Activated CD4-positive, CD25-positive, alpha-beta regulatory T cell (primary cell): ENCODE measurements at places on chromosomes 5 and 9.

DNA sequence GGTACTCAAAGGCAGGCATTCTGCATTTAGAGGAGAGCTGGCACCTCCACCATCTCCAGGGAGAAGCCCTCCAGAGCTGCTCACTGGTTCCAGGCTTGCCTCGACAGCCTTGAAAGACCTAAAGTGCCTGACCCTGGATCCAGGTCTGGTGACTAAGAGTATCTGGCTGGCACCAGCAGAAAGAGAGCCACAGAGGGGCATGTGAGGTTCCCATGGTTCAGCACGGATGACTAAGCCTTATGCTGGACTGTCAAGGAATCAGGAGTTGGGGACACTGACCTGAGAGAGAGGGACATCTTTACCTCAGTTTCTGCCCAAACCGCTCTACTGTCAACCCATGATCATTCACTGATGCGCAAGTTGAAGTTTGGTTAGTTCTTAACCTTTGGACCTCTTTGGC, 3.0 kb downstream of the ACTL7A start:
- DNase-seq = no peak

DNA sequence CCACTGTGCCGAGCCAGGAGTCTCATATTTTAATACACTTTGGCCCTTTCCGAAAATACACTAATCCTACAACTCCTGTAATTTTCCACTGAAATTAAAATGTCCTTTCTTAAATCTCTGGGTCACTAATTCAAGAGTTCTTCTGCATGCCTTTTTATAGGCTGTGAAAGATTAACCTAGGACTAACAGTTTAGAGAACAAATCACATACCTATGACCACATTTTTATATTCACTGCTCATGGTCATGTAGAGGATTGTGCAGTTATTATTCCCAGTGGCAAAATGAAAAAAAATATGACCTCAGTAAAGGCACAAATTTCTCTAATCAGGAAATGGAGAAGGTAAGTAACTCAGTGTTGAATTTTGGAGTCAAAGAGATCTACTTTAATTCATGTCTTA, 33.4 kb downstream of the SLCO4C1 start:
- DNase-seq = no peak

DNA sequence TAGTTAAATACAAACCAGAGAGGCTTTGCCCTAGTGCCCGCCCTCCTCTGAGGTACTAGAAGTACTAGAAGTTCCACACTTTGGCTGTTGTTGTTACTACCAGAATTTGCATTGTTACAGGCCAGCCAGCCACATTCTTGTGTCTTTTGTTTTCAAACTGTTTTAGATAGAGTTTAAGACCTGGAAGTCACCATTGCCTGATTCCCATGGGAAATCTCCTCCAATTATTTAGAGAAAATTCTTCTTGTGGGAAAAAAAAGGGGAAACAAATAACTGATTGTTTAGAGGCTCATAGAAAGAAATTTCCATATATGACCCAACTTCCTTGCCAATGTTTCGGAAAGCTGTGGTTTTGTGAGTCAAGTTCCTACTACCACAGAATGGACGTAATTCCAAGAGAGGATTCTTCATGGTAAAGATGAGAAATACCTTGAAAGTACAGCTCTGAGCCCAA, 252.2 kb downstream of the GOLPH3 start:
- no peak for DNase-seq

DNA sequence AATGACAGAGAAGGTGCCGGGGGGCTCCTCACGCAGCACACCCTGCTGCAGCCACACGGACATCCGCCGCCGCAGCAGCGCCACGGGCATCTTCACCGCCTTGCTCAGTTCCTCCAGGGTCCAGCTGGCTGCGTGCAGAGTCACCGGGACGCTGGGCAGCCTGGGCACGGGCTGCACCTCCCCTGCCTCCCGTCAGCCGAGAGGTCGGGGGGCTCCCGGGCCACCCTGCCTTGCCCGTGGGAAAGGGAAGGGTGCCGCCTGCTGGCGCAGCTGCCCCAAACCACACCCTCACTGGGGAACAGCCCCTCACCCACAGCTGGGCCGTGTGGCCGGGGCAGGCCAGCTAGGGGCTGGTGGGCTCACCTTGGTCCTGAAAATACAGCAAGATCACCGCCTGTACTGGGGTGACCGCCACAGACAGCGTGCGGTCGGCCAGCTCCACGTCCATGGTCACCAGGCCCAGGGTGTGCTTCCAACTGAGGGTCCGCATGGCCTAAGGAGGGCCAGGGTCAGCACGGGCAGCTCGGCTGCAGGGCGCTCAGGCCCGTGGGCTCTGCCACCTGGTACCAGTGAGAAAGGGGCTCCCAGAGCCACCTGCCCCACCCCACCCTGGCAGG, 3.6 kb upstream of the TMEM210 start:
- no peak for DNase-seq

DNA sequence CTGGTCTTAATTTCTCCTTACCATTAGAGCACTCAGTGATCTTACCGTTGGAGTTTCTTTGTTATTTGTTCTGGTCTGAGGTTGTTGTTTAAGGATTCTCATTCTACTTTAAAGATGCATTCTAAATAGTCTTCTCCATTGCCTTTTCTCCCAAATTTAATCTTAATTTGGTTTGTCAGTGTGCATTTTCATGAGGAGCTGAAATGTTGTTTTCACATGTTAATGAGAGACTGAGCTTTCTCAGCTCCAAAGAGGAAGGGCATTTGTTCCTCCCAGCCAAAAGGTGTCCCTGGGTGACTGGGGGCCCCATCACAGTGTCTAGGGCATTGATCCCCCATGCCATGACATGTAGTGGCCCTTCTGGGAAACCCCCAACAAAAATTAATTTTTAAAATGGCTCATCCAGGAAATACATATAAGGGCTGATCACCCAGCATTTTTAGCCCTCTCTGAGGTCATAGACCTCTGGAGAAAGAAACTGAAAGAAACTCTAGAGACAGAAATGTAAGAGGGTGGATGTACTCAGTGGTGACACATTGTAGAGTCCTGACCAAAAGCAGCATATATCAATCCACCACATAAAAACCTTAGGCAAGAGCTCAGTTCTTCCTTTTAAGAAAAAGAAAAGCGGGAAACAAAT, 240.4 kb upstream of the RAI14 start:
- no peak for DNase-seq

DNA sequence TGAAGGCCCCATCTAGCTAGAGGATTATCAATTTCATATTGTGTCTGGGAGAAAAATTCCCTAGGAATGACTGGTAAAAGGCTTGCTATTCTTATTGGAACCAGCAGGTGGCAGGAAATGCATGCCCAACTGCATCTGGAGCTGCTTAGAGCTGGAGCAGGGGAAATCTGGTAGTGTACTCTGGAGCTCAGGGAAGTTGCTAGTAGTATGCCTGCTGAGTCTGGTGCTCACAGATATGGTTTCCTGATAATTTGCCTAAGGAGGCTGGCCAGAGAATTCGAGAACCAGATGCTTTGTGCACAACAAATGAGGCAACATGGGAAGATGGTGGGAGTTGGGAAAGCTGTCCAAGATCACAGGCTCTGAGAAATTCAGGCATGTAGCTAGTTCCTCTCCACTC, 53.7 kb downstream of the G3BP1 start:
- no peak for DNase-seq

DNA sequence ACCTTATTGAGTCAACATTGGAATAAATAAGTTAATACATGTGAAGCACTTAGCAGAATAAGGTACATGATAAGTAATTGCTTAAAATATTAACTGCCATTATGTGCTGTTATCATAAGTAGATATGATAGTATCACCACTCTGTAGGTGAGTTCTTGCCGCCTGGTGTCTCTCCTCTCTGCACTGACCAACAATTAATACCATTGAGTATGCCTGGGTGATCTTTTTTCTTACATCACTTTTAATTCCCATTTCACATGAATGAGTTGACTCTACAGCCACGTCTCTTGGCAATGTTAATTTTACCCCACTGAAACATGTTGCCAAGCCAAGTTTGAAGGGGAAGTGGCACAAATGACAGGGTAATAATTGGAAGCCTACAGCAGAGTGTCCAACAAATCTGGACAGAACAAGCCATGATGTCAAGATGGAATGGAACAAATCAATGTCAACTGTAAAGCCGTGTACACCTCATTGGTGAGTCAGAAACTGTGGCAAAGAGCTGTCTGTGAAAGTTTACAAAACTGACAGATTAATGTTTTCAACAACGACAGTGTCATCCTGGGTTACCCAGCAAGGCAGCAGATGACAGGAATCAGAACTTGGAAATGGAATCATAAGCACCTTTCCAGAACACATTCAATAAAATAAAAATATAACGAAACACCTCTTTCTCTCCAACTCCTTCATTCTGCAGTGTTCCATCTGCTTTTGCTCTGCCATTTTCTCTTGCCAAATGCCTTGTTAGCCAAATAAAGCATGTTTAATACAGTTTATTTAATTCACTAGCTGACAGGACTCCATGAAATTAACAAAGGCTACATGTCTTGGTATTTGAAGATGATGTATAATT, 330.9 kb downstream of the CTNND2 start:
- DNase-seq = no peak

DNA sequence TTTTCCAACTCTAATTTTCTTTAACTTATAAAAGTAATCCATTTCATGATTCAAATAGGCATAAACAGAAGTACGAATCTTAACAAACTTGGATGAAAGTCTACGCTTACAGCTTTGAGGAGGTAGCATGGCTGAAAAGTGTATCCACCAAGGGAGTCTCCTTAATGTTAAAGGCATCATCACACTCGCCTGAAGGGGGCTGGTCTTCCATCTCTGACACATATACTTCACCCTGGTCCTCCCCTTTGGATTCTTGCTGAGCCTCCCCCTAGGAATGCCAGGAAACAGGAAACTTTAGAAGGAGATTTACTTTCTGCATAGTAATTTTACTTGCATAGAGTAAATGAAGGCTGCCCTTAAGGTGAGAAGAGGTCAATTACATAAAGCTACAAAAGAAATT, 10.3 kb upstream of the NME5 start:
- DNase-seq = no peak

GRCh38 chr9:115229496-115229895, 111.5 kb upstream of the TNC start:
- no peak for DNase-seq

DNA sequence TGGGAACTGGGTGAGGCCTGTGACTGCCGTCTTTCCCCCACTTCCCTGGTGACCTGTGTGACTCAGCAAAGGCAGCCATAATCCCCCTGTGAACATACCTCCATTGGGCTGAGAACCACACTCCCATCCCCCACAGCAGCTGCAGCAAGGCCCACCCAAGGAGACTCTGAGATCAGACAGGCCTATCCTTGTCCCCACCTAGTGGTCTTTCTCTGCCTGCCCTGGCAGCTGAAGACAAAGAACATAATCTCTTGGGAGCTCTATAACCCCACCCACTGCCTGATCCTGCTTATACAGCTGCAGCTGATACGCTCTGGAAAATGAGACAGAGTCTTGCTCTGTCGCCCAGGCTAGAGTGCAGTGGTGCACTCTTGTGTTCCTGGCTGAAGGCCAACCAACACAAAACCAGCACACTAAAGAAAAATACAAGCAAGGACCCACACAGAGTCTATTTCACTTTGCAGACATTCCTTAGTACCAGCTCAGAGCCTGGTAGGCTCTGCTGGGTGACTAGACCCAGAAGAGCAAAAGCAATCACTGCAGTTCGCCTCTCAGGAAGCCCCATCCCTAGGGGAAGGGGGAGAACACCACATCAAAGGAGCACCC, 106.7 kb downstream of the MCTP1 start:
- no peak for DNase-seq

DNA sequence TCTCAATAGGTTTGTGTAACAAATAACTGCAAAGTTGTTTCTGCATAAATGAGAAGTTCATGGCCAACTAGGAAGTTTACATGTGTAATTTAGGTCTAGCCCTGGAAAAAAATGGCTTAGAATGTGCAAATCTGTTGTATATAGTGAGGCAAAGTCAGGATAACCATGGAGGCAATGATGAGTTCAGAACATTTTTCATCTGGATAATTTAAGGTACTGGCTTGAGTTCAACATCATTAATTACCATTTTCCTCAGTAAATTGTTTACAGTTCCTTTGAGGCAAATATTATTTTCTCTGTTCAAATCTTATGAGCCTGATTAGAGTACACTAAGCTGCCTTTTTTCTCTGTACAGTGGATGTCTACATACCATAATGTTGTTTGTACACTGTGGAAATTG, 1259.0 kb upstream of the NUDT12 start:
- DNase-seq = no peak

DNA sequence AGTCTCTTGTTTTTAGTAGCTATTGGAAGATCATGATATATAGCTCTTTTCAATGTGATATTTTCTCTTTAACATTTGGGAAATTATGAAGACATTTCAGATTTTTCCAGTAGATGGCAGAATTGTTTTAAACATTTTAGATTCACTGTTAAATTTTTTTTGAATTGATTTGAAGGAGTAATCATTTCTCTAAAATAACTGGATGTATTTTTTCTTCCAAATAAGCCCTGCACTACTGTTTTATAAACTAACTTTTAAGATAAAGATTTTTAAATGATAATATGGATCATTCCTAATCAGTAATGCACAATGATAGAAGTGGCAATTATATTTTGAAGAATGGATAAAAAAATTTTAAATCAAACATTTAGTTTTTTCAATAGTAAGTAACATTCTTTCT, 14.2 kb downstream of the NDUFAF2 start:
- DNase-seq = no peak

DNA sequence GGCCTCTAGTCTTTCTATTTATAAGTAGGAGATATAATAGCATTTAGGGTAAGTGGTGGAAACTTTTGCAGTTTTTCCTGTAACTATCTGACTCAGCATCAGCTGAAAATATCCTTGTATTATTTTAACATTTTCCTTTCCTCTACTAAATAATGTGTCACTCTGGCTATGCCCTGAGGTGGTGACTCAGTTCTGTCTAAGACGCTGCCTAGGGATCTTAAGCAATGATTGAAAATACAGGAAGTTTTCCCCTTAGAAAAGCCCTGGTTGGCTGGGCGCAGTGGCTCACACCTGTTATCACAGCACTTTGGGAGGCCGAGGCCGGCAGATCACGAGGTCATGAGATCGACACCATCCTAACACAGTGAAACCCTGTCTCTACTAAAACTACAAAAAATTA, 9.3 kb upstream of the EDIL3 start:
- DNase-seq = no peak

GRCh38 chr5:149319174-149319573, 26.1 kb upstream of the GRPEL2 start:
- no peak for DNase-seq

- no peak for DNase-seq
Observed at GRCh38 chr5:6384856-6385255, 6.5 kb upstream of the MED10 start.

DNA sequence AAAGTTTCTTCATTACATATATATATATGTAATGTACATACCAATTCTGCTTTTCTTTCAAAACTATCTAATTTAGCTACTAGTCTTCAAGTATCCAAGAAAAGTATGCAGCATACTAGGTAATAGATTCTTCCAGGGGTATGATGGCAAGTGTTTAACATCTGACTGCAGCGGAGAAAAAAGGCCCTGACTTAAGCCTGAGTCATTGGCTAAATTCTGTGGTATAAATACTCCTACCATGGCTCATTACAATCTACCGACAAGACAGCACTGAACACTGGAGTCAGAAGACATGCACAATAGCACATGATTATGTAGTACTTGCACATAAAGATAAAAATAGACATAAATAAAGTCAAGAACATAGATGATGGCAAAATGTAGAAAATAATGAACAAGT, 439.9 kb downstream of the BRINP1 start:
- no peak for DNase-seq
